T1000 (cell line): ENCODE measurements at places on chromosomes 5 and 9.

- DNase-seq: no peak
Measured at GRCh38 chr9:133375116-133375723, 640 bp downstream of the SURF4 start.

DNA sequence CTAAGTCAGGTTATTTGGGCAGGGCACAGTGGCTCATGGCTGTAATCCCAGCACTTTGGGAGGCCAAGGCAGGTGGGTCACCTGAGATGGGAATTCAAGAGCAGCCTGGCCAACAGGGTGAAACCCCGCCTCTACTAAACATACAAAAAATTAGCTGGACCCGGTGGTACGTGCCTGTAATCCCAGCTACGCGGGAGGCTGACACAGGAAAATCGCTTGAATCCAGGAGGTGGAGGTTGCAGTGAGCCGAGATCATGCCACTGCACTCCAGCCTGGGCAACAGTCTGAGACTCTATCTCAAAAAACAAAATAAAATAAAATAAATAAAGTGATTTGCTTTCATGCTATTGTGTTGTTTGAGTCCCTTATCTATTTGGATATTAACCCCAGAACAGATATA lies 8.2 kb upstream of the FBXW2 start:
- DNase-seq: no peak

DNA sequence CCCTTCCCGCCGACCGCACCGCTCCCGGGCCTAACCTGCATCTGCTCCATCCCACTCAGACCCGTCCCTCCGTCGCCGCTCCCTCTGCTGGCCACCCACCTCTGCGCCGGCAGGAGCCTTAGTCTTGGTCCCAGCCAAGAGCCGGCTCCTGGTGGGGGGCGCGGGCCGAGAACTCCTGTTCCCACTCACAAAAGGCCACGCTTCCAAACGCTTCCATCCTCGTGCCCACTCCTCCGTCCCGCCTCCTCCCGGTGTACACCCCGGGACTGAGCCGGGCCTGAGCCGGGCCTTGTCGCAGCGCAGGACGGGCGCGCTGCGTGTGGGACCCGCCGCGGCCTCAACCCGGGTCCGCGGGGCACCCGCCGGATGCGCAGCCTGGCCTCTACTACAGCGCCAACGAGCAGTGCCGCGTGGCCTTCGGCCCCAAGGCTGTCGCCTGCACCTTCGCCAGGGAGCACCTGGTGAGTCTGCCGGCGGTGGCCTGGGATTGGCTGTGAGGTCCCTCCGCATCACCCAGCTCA lies 7.5 kb downstream of the ADAMTS13 start:
- DNase-seq: no peak

DNA sequence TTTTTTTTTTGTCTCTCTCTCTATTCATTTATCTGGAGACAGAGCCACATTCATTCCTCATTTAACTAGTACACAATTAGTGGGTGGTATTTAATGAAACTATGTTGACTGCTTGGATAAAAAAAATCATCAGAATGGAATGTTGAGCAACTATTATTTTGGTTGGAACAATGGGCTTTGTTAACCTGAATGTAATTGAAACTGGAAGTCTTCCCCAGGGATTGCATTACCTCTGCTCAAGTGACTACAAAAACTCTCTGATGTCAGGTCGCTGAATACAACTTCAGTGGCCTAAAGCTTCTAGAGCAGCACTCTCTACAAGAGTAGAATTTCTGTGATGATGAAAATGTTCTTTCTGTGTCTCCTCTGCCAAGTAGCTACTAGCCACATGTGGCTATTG lies 295.8 kb downstream of the DEPDC1B start:
- DNase-seq: no peak

DNA sequence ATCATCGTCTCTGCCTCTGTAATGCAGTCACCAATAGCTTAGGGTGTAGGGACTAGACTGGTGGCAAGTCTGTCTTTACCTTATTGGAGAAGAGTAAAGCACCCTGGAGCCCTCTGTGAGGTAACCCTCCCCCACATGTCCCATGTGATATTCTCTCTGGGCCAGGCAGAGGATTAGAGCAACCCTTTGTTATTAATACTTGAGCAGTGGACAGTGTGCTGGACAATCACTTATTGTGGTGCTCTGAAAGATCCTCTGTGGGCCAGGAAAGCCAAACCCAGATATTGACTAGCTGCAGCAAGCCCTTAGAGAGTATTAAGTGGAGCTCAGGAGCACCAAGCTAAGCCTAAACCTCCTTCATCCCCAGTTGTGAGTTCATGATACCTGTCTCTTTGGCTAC lies 139.7 kb upstream of the RUSC2 start:
- DNase-seq: no peak

DNA sequence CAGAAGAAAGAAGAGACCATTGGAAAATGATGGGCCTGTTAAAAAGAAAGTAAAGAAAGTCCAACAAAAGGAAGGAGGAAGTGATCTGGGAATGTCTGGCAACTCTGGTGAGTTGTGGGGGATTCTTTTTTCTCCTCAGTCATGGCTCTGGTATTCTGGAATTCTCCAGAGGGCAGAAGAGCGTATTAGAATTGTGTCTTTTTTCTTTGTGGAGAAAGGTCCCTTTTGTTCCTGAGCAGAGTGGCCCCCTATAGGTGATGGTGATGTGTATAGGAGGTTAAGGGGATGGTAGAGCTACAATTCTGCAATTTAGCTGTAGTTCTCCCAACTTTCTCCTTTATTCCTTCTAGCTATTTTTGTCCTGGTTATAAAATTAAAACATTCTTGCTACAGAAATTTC lies 1.6 kb upstream of the DHFR start:
- DNase-seq: no peak

- DNase-seq: no peak
Measured at GRCh38 chr5:142437563-142437962, 112.7 kb upstream of the SPRY4 start.

DNA sequence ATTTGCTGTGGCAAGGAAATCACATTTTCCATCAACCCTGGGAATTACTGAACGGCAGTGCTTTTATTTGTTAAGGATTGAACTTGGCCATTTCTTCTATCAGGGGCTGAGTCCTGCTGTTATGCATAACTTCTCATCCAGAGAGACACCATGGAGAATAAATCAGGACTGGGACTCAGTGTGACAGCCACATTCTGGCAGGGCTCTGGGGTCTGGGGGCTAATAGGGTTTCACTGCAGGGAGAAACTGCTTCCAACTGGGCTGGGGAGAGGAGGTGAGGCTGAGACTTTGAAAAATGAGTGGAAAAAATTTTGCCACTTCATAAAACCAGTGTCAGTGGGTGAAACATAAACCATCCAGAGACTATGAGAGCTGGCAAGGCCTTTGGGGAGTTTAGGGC lies 95.7 kb upstream of the ALDH1B1 start:
- no peak for DNase-seq

GRCh38 chr9:93031629-93032430 lies 26.7 kb upstream of the SUSD3 start:
- DNase-seq: no peak
